ENCODE measurements at places on chromosomes 12 and 14.

- peak; percentile 62 for DNase-seq
Measured at GRCh38 chr12:10717410-10717809, 5.7 kb downstream of the YBX3 start.

DNA sequence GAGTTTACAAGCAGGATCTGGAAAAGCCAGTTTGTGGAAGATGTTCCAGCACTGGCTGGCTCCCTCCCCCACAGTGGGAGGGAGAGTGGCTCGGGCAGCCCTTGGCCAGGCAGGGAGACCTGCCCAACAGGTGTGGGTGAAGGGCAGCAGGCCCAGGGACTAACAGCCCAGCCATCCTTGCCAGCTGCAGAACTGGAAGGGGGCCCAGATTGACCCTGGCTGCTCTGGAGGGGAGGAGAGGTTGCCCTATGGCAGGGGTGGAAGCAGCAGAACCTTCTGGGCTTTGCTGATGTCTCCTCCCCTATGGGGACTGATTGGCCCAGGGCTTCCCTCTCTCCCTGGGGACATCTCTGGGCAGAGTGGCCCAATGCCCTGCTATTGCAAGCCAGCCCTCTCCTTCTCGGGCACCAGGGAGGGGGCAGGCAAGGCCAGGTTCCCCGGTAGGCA, 20.5 kb downstream of the IRF2BPL start:
- DNase-seq, result peak; percentile 67

DNA sequence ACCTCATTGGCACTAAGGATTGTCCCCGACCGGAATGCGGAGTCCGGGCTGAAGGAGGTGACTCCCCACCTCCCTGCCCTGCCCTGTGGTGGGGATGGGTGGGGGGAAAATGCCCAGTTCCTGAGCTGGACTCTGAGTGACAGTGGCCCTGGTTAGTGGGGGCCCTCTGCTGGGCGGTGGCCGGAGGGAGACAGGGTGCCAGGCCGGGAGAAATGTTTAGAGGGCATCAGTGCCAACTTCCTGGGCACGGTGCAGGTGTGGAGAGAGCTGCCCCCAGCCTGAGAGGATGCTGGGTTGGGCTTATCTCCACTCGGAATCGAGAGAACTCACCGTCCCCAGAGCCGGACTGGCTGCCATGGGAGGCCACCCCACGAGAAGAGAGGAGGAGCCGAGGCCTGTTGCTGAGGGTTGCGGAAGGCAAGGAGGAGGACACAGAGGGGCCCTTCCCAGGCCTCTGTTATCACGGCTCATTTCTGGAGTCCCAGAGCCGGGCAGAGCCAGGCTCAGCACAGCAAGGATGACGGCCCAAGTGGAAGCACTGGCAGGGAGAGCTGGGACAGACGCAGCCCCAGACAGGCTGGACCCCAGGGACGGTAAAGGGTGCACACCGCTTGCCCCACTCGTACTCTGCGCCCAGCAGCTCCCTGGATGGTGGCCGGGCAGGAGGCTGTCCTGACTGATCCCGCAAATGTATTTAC, 156.7 kb downstream of the KIF26A start:
- no peak for DNase-seq

- no peak for DNase-seq
Measured at GRCh38 chr12:68631227-68631626, 20.5 kb downstream of the RAP1B start.

DNA sequence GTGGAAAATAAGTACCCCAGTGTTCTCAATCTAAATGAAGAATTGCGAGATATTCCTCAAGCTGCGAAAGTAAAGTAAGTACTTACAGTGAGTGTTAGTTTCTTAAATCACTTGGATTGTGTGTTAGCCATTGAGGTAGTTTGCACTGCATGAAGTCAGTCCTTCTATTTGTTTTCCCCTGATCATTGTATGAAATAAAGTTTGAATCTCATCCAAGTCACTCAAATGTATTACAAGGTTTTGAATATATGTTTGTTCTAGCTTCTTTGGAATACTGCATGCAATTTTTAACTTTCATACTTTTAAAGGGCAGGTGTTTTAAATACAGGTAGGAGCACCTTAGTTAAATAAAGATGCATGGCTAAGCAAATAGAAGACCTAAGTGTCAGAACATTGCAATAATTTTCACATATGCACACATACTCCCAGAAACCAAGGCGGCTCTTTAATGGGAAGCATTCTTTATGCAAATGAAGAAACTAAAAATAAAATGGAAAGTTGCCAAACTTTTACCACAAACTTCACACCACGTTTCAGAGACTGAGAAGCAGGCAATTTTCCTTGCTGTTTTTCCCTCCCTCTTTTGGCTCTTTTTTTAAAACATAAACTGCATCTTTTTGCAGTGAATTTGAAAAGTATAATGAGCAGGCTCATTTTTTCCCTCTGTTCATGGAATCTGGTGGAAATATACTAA, 105.6 kb downstream of the GPR135 start:
- no peak for DNase-seq

DNA sequence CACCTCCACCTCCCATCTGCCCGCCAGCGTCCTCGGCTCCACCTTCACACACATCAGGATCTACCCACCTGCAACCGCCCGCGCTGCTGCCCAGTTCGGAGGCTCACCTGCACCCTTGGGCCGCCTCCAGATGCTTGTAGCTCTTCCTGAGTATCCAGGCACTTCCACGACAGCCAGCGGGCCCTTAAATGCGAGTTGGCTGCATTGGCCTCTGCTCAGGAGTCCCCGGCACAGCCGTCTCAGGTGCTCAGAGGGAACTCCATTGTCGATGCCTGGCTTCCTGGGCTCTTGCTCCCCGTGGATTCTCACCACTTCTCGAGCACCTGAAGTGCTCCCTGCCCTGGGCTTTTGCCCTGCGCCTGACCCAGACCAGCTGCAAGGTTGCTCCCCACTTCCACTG, 21.9 kb upstream of the CDCA4 start:
- no peak for DNase-seq

GRCh38 chr14:57493467-57494181, at the start of gene CCDC198:
TSS of gene CCDC198 (minus strand) at chr14:57493857. CDS start at chr14:57493715, 142 bp downstream.
- no peak for DNase-seq

- DNase-seq, result peak; percentile 13
Measured at GRCh38 chr14:71319666-71320065, 412.4 kb downstream of the PCNX1 start.

- DNase-seq, result no peak
Measured at GRCh38 chr12:121689430-121689829, 20.0 kb upstream of the MORN3 start.

GRCh38 chr14:99581374-99581773, 22.6 kb downstream of the CCDC85C start:
- DNase-seq, result no peak

DNA sequence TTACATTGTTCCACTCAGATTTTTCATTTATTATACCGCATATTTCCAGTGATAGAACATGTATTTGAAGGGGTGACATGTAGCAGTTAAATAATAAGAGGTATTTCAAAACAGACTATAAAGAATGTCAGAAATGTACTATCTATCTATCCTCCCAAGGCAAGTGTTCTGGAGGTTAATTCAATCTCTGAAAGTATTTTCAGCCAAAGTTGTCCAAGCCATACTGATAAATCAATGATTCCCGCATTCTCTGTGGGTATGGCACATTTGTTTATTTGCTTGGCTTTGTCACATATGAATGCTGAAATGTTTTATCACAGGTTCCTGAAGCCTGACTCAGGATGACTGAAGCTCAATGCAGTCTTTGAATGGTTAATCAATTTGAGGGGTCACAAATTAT, 35.8 kb downstream of the KCNH5 start:
- DNase-seq, result no peak

DNA sequence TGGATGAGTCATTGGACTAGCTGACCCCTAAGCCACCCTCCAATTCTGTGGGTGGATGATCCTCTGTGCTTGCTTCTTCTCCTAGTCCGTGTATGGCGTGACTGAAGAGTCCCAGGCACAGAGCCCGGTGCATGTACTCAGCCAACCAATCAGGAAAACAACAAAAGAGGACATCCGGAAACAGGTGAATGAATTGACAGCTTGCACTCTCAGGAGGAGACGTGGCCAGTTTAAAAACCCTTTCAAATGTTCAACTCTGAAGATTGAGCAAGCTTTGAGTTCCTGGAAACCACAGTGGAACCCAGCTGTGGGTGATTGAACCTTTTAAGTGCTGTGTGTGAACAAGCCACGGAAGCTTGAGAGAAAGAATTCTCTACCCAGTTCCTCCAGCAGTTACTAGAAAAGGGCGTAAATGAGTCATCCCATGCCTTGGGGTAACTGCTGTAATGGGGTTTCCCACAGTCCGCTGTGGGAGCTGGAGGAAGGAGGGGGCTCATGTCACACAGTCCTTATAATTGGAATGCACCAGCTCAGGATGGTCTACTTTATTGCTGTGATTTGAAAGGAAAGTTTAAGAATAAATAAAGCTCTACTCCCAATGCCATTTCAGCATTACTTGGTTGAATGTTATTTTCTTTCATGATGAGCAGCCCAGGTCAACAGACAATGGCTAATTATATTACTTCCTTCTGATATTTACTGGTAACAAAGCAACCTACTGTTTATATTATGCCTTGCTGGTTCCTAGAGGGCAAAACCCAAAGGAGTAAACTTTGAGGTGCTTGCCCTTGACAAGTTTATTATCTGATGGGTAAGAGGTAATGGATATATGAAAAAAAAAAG, 417.0 kb downstream of the DPF3 start:
- peak; percentile 28 for DNase-seq

- DNase-seq, result peak; percentile 50
Measured at GRCh38 chr12:46983959-46984841, 95.2 kb upstream of the PCED1B start.

DNA sequence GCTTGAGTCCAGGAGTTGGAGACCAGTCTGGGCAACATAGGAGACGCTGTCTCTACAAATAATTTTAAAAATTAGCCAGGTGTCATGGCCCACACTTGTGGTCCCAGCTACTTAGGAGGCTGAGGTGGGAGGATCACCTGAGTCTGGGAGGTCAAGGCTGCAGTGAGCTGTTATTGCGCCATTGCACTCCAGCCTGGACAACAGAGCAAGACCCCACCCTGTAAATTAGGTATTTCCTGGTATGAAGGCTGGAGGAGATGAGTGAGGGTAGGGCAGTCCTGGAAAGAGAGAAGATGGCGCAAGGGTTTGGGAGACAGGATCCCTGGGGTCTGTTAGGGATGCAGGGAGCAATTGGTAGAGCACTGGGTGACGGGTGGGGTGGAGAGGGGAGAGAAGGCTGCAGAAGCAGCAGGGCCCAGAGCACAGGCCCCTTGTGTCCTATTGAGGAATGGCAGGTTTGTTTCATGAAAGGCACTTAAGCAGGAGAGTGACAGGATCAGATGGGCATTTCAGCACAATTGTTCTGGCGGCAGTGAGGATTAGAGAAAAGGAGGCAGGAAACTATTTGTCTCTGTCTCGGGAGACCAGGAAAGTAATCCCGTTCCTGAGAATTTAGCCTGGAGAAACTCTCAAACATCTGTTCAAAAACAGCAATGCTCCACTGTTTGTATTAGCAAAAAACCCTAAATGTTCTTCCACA, 47.2 kb upstream of the KTN1 start:
- no peak for DNase-seq

GRCh38 chr14:52922656-52923055, 28.2 kb downstream of the FERMT2 start:
- no peak for DNase-seq

DNA sequence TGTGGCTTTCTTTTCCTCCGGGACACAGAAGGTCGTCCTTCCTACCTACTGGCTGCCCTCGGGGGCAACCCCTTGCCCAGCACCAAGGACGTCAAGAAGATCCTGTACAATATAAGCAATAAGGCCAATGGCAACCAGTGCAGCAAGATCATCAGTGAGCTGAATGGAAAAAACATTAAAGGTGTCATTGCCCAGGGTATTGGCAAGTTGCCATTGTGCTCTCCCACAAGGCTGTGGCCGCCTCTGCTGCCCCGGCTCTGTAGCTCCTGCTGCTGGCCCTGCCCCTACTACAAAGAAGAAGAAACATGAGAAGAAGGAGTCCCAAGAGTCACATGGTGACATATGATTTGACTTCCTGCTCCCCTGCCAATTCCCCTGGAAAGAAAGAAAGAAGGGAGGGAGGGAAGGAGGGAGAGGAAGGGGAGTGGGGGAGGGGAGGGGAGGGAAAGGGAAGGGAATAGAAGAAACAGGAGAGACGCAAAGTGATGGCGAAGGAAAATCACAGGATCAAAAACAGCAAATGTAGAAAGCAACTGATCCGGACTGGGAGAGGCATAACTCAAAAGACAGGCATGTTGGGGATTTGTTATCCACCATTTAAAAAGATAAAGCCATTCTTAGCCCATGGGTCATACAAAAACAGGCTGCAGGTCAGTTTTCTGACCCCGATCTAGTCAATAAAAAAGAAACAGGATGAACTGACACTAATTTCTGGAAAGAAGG, 61.3 kb upstream of the RESF1 start:
- no peak for DNase-seq

GRCh38 chr12:92272061-92272964, 126.7 kb upstream of the BTG1 start:
- peak; percentile 36 for DNase-seq

DNA sequence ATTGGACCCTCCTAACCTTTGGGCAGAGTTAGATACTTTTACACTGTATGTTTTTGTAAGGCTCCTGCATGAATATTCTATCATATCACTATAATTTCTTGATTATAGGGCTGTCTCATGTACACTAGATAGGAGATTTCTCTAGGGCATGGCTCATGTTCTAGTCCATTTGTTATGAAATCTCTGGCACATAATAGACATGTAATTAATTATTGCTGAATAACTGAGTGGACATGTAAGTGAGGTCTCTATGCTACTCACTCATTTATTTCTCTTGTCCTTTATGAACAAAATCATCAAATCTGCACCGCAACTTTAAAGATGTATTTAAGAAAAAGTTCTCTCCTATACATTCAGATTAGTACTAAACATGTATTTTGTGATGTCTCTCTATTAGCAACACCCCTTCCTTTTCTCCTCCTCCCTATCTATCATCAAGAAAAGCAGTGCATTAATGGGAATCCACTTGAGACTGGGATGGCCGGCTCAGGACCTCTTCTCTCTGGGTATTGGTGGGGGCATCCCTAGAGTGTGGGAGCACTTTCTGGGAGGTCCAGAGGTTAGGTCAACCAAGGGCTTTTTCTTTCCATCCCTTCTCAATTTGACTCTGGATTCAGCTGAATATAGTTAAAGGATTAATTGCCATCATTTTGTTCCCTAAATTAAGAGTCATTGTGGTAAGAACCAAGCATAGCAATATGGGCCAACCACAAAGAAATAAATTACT, 168.0 kb upstream of the HMGA2 start:
- DNase-seq, result no peak

- DNase-seq, result no peak
Measured at GRCh38 chr14:92711976-92712653, 36.3 kb downstream of the LGMN start.

GRCh38 chr12:88519802-88520435, 60.4 kb downstream of the KITLG start:
- DNase-seq, result peak; percentile 9

GRCh38 chr14:102985665-102986064, 63.2 kb downstream of the AMN start:
- no peak for DNase-seq

- peak; percentile 90 for DNase-seq
Measured at GRCh38 chr12:12439636-12440035, 82.8 kb downstream of the BORCS5 start.

DNA sequence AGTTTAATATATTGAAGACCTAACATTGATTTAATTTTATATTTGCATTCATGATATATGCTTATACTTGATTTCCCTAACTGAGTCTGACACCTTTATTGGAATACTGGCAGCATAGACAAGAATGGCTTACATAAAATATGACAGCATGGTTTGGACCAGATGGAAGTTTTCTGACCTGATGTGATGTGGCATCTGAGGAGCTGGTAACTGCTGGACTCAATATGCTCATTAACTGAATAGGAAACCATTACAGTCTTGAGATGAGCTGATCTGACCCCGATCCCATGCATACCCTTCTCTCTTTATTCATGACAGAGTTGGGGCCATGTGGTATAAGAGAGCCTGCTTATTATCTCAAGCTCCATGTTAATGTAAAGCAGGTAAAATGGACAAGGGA, 604.8 kb upstream of the SEL1L start:
- no peak for DNase-seq

Measured in RWPE1 (cell line).